NCI-H187 treated with DMSO at 0.1 percent for 48 hours (cell line): ENCODE measurements at places on chromosomes 3 and 15.
A peak's percentile ranks its signal among the peaks of the same experiment; 100 is the strongest.

GRCh38 chr15:59180945-59181600 lies 25.6 kb upstream of the LDHAL6B start:
- DNase-seq, result no peak

GRCh38 chr15:62090988-62091387 lies 24.2 kb downstream of the C2CD4A start:
- no peak for DNase-seq

DNA sequence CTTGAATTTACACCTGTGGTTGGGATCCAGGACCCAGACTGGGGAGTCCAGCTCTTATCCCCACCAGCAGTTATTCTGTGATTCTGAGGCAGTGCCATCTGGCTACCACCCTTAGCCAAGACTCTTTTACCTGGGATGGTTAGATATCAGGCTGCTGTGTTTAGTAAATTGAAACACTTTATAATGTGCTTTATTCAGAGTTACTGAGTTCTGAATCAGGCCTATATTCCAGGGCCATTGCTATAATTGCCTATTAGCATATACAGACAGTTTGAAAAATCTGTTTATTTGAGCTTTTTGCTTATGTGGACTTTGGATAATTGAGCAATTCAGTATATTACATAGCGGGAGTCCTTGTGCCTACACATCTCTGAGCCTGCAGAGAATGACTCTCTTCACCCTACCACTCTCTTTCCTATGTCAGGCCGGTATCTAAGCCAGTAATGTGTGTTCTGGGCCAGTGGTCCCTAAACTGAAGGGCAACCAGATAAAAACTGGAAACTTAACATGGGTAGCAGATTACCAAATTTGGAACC lies 45.4 kb upstream of the TRAK1 start:
- no peak for DNase-seq

DNA sequence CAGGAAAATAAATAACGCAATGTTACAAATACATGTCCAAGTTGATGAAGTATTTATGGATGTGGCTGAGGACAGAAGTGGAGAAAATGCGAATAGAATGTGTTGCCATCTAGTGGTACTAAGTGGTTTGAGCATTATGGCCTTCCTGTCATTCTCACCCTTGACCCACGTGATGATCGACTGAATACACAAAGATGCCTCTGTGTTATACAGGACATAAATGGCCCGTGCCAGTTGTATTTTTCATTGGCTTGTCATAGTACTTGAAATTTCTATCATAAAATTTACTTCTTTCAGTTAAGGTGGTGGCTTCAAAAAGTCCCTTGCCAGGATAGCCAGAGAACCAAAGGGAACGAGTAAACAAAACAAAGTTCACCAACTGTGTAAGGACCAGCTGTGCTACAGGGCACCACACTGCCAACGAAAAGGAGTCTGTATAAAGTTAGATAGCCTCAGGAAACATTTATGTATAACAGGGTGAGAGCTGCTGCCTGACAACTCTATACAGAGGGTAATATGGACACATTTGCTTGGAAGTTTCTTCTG lies 103.7 kb downstream of the MYH15 start:
- peak; percentile 44 for DNase-seq

- DNase-seq, result no peak
Observed at GRCh38 chr3:52817860-52818259, 12.6 kb downstream of the ITIH4 start.

- no peak for DNase-seq
Observed at GRCh38 chr15:35738370-35738769, 192.4 kb upstream of the DPH6 start.

- DNase-seq, result no peak
Observed at GRCh38 chr15:70615435-70616310, 147.7 kb downstream of the UACA start.

DNA sequence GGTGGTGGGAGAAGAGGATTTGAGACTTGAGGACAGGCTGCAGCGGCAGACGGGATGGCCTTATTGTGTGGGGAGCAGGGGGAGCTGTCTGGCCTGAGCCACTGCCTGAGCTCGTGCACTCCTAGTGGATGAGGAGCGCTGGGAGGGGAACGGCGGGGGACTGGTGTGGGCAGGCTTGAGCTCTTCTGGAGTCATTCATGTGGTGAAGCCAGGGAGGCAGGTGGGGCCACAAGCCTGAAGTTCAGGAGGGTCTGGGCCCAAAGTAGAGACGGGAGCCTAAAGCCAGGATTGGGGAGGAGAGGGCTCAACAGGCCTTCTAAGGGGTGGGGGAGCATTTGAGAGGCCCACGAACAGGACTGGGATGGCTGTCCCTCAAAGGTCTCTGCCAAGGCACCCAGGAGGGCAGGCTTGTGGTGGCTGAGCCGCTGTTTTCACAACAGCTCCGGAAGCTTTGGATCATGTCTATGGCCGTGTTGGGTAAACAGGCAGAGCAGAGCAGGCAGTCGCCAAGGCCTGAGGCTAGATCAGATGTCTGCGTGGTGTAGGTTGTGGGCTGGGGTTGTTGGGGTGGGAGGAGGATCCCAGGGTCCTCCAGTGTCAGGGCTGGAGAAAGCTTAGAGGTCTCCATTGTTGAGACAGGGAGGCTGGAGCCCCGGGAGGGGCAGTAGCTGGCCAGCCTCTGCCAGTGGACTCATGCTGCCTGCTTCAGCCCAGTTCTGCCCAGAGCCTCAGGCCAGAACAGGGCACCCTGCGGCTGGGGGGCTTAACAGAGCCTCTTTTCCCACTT lies 8.2 kb downstream of the PRKCD start:
- DNase-seq, result no peak

GRCh38 chr3:121473001-121473400 lies 72.8 kb downstream of the POLQ start:
- no peak for DNase-seq

DNA sequence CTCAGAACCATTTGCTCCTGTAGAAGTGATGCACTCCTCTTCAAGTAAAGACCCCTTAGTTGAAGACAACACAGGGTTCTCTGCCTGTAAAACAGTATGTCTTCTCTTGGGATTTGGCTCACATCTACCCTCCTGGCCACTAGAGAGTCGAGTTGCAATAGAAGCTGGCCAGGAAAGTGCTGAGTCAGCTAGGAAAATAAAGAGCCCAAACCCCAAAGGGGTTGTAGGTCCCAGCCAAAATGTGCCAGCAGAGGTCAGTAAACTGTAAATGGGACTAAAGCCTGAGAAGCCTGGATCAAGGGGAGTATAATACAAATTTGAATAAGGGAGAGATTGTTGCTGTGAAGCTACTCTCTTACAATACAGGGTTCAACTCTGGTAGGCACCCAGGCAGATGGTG lies 37.2 kb upstream of the THBS1 start:
- no peak for DNase-seq

DNA sequence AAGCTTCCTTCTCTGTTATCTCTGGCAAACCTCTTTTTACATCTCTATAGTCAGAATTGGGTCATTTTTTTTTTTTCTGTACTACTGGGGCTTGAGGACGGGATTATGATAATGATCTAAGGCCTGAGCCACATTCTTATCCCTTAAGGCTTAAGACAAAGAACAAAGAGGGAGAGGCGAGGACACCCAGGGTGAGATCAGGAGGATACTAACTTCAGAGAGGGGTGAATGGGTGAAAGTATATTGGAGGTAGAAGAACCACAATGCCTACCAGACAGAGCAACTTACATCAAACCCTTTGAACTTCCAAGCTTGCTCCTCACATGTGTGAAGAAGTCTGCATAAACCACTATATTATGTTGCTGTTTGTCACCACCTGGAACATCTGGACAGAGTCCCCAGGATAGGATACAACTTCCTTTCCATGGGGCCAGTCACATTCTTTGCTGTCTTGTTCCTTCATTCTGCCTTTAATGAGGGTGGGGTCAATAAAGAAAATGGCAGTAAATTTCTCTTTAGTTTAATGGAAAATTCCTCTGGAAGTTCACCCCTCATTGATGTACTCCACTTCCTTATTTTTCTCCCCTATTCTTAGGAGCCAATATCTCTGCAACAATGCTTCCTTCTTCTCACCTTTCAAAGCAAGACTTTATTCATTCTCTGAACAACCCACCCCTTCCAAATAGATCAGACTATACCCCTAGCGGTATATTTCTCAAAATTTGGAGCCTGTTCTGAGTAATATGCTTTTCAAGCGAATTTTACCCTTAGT lies 9.1 kb upstream of the PDCD6IP start:
- DNase-seq, result no peak

GRCh38 chr15:80838012-80838411 lies 58.8 kb downstream of the CEMIP start:
- DNase-seq, result no peak

- no peak for DNase-seq
Observed at GRCh38 chr15:31571676-31572075, 245.0 kb downstream of the KLF13 start.

DNA sequence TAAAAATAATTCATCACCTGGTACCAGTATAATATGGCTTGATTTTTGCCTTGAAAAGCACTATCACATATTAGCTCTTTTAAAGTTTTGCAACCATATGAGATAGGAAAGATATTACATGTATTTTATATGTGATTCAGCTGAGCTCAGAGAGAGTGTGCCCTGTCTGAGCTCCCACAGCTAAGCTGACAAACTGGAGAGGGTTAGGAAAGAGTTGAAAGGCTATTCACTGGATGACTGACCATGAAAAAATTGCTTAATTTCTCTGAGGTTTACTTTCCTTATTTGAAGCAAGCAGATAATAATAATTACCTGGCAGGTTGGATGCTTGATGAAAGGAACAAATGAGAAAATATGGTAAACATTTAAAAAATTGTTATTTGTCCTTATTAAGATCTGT lies 97.4 kb upstream of the CCDC80 start:
- DNase-seq, result no peak

DNA sequence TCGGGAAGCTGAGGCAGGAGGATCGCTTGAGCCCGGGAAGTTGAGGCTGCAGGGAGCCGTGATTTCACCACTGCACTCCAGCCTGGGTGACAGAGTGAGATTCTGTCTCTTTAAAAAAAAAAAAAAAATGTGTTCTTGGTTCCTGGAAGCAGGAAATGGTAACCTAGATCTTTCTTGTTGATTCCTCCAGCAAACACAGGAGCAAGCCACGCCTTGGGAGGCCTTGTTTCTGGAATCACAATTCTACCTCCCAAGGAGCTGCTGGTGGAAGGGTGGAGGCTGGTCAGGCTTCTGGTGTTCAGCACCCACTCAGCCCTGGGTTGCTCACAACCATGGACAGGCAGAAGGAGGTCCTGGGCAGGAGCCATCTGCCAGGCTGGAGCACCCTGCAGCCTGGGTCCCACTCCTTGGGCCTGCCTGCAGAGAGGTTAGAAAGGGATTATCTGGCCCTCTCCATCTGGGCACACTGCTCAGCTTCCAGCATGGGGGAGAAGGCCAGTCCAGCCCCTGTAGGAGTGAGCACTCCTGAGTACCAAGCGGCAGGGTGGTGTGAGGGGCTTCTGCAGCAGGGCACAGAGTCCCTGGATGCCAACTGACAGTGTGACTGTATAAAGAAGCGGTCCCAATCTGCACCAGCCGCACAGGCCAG lies 65.6 kb downstream of the ABTB1 start:
- DNase-seq, result no peak

- no peak for DNase-seq
Observed at GRCh38 chr3:52240886-52241370, 2.0 kb upstream of the TWF2 start.

DNA sequence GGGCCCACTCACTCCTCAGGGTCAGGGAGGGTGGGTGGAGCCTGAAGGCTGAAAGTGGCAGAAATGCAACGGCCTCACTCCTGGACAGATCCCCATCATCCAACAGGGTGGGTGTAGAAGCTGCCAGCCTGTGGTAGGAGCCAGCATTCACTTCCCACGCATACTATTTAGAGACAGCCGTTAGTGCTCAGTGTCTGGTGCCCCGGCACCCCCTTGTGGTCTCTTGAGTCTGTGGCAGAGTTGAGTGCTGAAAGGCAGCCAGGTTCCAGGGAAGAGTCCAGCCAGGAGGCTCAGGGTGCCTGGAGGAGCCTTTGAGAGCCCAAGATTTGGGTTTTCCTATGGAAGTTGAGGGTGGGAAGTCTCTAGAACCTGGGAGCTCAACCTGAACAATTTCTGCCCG lies 2.1 kb upstream of the GNAT1 start:
- no peak for DNase-seq

DNA sequence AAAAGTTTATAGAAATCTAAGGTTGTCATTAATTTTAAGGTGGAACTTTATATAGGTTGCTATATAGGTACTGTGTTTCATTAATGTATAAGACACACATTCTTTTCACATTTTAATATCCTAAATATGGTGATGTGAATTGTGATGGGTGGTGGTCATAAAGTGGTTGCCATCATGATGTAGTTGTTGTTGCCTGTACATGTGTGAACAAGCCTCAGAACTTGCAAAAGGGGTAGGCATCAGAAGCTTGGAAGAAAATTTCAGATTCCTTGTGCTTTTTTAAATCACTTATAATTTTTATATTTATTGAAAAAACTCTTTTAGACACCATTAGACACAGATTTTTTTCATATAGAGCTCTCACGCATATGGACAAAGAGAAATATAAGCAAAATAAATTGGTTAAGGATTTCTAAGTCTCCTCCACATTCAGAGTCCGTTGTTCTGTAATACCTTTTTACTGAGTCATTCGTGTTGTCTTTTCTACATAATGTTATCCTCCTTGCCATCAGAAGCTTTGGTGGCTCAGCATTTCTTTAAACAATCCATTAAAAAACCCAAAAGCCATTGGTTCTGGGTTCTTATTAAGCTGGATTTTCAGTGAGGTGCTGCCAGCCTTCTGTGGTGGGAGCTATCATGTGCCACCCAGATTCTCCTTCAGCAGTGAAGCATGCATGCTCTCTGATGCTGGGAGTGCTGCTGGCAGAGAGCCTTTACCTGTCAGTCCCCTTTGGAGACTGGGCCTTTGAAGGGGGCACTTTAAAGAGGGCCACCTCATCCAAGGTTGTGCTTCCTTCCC lies 140.4 kb upstream of the GALNT15 start:
- no peak for DNase-seq

GRCh38 chr3:55333046-55333445 lies 154.1 kb downstream of the WNT5A start:
- no peak for DNase-seq

DNA sequence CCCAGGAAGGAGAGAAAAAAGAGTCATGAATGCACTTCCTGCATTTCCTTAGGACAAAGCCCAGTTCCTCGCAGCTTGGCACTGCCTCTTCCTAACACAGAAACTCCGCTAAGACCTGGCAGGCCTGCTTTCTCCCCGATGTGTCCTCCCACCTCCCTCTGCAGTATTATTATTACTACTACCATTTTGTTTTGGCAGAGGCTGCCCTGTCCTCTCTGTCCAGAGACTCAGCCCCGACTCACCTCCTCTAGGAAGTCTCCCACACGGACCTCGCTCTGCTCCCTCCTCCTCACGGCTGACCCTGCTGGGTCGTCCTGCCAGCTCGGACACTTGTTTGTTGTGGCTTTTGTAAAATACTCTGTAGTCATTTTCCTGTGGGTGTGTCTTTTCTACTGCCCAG lies 107.2 kb upstream of the HACD2 start:
- no peak for DNase-seq

- no peak for DNase-seq
Observed at GRCh38 chr15:99006146-99006545, 1.4 kb downstream of the PGPEP1L start.

DNA sequence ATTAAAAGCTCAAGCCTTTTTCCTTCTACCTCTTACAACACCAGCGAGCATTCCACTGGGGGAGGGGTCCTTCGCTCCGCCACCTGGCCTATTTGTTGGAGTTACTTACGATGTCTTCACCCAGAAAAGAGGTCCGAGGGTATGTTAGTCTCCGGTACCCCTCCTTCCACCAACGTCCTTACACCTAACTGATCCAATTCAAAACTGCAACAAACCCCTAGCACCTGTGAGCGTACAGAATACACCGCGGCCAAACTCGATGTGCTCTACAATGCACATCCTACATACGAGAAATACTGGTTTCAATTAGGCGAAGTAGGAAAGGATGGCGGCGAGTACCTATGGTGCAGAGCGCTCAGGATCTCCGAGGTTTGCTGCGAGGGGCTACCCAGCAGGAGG lies 944 bp downstream of the SLITRK3 start:
- DNase-seq, result no peak
